ENCODE measurements at places on chromosomes 13 and 19. TPM values are rescaled to one million over a fixed set of nuclear protein-coding genes. Genes with fewer than 3 reads are reported as not detected.
A peak's percentile ranks its signal among the peaks of the same experiment; 100 is the strongest.

DNA sequence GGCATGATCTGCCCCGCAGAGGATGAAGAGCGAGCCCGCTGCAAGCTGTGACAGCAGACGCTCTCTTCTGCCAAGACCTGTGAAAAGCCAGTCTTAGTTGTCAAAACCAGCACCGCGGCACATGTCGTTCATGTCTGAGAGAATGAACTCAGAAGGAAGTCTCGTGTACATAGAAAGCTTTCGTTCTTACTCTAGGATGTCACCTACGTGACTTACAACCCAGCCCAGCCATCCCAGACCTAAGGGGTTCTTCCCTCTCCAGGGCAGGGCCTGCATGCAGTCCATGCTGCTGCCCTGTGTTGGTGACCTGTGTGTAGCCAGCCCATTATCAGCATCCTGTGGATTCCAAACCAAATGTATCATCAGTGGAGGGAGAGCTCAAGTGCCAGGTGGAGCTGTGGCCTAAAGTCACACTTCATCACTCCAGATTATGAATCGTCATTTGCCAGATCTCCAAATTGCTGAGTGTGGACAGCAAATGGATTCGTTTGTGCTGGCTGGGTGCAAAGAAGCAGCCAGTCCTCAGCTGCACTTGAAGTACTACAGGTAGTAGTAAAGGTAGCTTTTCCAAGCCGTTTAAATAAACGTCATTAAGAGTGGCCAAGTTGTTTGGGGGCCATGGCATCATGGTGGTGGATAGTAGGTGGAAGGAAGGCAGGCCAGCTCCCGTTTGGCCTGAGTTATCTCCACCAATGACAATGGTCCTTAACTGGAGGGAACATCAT is 73.9 kb upstream of the GPR183 start:
- DNase-seq: no peak

Gene ZIK1
- 6.1 TPM for total RNA-seq

Gene PNMA8B
- 0.17 TPM for total RNA-seq

DNA sequence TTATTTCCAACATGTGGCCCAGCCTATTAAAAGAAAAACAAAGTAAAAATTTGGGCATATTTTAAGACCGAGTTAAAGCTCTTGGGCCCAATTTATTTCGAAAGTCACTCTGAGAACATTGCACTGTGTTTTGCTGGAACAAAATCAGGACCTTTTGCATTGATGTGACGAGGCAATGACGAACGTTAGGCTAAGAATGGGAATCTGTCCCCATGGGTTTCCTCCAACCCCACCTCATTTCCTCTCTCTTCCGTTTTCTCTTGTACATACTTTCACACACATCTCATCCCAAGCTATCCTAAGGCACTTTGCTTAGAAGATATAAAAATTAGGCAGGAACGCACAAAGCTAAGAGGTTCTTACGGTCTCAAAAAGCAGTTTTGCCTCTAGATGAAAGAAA is 22.1 kb downstream of the EDNRB start:
- peak; percentile 87 for DNase-seq

GRCh38 chr19:3179739-3180293 is 1.2 kb downstream of the S1PR4 start:
- no peak for DNase-seq

DNA sequence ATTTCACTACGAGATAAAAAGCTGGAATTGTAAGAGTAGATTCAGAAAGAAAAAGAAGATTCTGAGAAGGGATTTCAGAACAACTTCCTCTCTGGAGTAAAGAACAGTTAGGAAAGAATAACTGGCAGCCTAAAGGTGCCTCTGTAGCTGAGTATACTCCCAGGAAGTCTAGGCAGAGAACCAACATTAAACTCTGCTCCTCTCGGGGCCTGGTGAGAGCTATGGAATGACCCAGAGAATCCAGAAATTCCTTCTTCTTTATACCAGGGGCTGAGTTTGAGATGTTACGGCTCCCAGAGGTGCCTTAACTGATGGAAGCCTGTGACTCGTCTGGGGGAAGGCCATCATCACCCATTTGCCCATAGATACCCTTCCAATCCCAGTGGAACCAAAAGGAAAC is 39.1 kb downstream of the FAM216B start:
- no peak for DNase-seq

GRCh38 chr19:44984005-44984404 is 17.3 kb upstream of the RELB start:
- DNase-seq: no peak

Gene ZNF528
- 13.8 TPM for total RNA-seq

DNA sequence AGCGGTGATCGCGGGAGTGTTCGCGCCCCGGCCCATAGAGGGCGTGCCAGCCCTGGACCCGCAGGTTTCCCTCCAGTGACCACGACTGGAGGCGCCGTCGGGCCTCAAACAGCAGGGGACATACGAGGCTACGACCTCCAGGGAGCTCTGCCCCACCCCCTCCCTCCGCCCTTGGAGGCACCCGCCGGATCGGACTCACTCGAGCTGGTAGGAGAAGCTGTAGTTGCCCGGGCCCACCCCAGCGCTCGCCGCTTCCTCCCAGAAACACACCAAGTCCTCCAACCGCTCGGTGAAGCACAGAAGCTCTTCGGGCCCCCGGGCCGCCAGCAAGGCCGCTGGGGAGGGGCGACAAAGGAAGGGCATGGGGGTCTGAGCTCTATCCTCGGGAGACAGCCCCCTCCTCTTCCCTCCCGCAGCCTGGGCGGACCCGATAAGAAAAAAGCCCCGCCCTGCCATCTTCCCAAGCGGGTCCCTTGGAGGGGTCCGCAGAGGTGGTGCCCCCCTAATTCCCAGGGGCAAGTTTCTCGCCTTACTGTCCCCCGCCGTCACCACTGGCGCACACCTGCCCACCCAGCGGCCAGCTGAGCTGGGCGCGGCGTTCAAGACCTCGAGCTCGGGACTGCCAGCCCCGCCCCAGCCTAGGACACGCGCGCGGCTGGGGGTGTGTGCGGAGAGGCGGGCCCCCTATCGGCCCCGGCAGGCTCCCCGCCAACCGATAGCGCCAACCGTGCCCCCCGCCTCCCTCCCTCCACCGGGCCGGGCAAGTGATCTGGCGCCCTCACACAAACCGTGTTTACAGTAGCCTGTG is 1.0 kb downstream of the EPOR start:
- peak; percentile 58 for DNase-seq

Gene ZNF835
- 0.65 TPM for total RNA-seq

DNA sequence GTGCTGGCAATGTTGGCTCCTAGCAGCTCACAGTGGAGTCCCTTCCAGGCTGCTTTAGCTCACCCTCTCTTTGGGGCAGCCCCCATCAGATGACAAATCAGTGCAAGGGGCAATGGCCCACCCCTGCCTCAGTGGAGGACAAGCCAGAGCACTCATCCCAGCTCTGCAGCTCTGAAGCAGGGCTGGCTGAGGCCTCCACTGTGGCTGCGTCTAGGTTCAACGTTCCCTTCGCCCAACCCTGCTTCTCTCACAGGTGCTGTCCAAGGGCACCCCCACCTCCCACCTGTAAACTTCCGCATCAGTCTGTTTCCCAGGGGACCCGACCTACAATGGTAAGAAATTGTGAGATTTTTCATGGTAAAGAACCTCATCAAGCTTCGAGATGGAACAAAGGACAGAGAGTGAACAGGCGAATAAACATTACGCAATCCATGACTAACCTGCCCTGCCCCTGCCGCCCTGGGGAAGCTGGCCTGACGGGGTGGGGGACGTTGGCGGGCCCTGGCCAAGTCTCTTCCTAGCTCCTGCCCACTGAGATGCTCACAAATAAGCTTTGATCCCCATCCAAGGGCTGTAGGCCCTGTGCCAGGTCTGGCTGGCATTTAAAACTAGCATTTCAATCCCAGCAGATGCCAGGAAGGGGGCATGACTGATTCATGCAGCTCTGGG is 40.5 kb downstream of the DZIP1 start:
- DNase-seq: peak; percentile 77

DNA sequence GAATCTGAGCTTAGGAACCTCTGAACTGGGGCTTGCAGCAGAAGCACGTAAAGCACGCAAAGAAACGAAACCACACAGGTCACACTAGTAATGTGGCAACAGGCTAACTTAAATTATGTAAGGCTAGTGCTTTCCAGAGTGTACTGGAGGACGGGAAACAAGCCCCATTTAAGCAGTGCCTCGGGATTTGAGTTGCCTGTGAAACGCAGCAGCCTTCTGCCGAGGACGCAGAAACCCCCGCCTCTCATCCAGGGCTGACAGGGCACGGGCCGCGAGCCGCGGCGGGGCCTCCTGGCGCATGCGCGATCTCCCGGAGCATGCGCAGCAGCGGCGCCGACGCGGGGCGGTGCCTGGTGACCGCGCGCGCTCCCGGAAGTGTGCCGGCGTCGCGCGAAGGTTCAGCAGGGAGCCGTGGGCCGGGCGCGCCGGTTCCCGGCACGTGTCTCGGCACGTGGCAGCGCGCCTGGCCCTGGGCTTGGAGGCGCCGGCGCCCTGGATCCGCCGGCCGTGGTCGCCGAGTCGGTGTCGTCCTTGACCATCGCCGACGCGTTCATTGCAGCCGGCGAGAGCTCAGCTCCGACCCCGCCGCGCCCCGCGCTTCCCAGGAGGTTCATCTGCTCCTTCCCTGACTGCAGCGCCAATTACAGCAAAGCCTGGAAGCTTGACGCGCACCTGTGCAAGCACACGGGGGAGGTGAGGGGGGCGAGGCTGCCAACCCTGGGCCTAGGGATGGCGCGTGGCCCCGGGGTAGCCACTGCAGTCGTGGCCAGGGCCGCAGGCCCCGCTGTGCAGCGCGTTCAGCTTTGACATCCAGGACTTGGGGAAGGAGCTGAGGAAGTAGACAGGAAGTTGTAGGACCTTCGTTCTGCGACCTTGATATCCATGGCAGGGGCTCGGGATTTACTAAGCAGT is at the start of gene GTF3A:
Gene GTF3A (plus strand): TSS at position 374 of the 912 bp plus-strand sequence.
- peak; percentile 91 for DNase-seq

- no peak for DNase-seq
These were observed 37.5 kb upstream of the SACS start for GRCh38 chr13:23470790-23471614.

Gene CYP2F1
- not detected for total RNA-seq

GRCh38 chr13:101951114-101951513 is 450.7 kb downstream of the FGF14 start:
- no peak for DNase-seq

GRCh38 chr13:44394658-44395057 is 21.0 kb downstream of the SERP2 start:
- DNase-seq: no peak

DNA sequence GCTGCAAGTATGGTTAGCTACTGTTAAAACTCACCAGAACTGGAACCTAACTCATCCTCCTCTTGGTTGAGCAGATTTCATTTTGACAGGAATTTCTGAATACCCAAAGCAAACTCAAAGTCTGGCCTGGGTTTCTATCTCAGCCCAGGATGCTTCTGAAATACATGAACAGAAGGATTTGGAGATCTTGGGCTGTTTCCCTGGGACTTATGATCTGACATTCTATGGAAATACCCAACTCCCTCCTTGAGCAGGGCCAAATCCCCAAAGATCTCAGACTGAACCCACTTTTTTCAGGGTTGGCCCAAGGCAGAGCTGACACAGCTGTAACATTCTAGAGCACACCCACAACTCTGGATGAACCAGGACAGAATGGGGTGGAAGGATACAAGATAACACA is 1.1 kb upstream of the ITM2B start:
- no peak for DNase-seq

Gene DLL3
- total RNA-seq: 0.17 TPM
